Motor neuron (in vitro differentiated cells): ENCODE measurements at places on chromosomes 2 and 18. TPM values are rescaled to one million over a fixed set of nuclear protein-coding genes. Genes with fewer than 3 reads are reported as not detected.

The DSG2 gene
- 0.13 and 0.27 TPM in 2 replicates for total RNA-seq

The RAB17 gene
- total RNA-seq, result 0.14 and 0.97 TPM in 2 replicates

The LMAN2L gene
- total RNA-seq, result 15.7 and 19.7 TPM in 2 replicates

DNA sequence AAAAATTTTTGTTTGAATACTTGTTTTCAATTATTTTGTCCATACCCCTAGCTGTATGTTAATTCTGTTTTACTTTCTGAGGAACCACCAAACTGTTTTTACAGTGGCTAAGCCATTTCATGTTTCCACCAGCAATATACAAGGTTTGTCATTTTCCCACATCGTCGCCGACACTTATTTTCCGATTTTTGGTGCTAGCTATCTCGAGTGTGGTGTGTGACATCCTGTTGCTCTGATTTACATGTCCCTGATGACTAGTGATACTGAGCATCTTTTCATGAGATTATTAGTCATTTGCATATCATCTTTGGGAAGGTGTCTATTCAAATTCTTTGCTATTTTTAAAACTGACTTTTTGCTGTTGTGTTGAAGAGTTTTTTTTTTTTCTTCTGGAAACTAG is 7.2 kb upstream of the GPC1 start:
- ATAC-seq, result no peak

GRCh38 chr2:150594299-150594698 is 106.8 kb upstream of the RND3 start:
- no peak for ATAC-seq

- ATAC-seq, result no peak
Measured at GRCh38 chr18:48728204-48728833, 189.5 kb downstream of the CTIF start.

DNA sequence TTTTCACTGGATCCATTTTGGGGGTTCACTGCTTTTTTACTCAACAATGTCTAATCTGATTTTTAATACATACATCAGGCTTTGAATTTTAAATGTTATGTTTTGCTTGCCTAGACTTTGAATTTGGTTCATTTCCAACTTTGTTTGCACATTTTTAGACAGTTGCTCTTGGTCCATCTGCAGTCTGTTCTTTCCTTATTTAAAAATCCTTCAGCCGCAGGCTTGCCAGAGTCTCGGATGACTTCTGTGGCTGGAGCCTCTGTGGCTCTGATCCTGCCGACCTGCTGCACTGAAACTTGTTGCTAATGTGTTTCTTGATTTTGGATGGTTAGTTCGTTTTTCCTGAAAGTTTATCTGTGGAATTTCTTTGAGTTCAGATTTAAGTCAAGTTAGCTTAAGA is 172.0 kb upstream of the ALKAL2 start:
- no peak for ATAC-seq
